ENCODE measurements at places on chromosomes 13 and 19. TPM values are rescaled to one million over a fixed set of nuclear protein-coding genes. Genes with fewer than 3 reads are reported as not detected.

- DNase-seq = no peak
Observed at GRCh38 chr13:112882555-112883024, 86.4 kb upstream of the MCF2L start.

- DNase-seq = no peak
Observed at GRCh38 chr13:70339738-70340137, 231.5 kb upstream of the KLHL1 start.

GRCh38 chr13:66508153-66508909 lies 721.8 kb downstream of the PCDH9 start:
- no peak for DNase-seq

TLE5 gene
- 147 TPM for total RNA-seq

CDX2 gene
- not detected for total RNA-seq

DNA sequence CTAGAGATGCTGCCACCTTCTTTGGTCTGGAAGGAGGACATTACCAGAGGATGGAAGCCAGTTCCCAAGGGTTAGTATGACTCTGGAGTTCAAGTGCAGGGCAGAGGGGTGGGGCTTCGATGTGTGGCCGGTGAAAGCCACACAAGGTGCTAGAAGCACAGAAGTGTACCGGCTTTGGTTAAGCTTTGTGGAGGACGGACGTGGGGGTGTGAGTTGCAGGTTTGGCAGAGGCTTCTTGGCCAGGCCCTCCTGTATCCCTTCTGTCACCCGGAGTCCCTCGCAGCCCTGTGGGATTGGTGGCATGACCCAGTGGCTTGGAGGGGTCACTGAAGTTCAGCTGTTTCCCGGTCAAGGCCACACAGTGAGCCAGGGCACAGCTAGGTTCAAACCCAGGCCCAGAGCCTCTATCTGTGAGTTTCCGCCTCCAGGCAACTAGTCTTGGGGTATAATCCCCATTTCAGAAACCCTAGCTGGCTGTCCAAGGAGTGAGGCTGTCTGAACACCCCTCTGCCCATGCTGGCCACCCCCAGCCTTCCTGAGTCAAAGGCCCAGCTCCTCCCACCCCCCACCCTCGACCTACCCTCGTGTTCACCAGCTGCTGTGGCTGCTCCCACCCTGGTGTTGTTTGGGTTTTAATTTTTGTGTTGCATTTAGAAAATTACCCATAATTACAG lies 4.6 kb upstream of the SSBP4 start:
- DNase-seq = peak; percentile 69

DNA sequence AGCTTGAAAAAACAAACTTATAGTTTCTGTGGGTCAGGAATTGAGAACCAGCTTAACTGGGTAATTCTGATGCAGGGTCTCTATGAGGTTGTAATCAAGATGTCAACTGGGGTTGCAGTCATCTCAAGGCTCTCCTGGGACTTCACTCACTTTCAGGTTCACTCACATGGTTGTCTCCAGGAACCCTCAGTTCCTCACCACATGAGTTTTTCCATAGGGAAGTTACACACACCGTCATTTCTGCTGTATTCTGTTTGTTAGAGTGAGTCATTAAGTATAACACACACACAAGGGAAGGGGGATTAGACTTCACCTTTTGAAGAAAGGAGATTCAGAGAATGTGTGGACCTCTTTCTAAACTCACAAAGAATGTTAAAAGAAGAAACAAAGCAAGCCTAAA lies 34.9 kb upstream of the MLNR start:
- no peak for DNase-seq

DNA sequence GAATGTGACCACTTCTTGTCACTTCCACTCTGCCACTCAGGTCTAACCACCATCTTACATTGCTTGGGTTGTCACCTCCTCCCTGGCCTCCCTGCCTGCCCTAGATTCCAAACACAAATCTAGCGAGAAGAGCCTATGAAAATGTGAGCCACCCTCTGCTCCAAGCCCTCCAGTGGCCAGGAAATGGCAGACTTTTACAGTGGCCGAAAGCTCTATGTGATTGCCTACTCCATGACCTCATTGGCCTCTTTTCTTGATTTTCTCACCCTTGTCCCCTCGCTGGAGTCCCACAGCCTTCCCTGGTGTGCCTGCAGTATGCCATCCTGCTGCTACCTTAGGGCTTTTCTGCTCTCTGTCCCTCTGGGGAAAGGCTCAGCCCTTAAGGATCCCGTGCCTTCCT lies 84.2 kb downstream of the LRCH1 start:
- no peak for DNase-seq

FCER2 gene
- total RNA-seq = not detected

DNA sequence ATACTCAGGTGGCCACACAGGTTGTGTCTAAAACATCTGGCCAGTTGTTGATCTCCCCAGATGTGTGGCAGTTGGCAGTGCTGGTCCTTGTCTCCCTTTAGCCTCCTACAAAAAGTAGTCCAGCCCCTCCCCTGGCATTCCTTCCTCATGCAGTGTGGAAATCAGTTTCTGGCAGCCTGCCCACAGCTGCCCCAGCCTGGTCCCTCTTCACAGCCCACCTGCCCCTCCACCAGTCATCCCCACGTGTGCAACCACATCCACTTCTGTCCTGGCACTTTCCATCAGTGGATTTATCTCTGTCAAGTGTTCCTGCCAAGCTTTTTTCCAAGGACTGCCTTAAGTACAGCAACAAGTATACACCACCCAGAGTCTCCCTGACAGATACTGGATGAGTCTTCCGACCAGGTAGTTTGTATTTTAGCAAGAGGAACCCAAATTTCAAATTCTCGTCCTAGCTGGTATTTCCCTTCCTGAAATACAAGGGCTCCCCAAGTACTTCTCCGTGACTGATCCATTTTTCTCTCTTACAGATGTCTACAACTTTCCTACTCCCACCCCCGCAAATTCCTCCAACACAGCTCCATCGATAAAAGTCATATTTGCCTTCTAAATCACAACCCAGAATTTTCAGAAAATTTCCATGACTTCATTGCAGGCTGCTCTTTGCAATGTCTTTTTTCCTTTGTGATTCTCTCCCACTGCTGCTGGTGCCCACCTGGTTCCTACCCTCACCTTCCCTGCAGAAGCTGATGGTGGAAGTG lies 313.5 kb downstream of the FOXO1 start:
- DNase-seq = no peak

NOTCH3 gene
- 1.0 TPM for total RNA-seq

DNA sequence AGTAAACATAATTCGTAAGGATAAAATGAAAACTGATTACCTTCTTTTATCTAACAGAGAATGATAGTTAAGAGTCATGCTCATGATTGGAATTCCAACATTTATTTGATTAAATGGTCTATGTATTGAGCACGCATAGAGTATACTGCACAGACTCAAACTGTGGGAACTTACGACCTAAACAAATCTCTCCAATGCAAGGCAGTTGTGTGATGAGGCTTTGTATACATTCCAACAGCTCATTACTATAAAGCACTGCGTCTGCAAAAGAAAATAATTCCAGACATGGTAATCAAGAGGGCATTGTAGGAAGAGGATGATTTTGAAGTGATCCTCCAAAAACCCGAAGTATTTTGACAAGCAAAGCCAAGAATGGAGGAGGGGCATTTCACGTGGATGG lies 169.5 kb downstream of the NUFIP1 start:
- no peak for DNase-seq

DNA sequence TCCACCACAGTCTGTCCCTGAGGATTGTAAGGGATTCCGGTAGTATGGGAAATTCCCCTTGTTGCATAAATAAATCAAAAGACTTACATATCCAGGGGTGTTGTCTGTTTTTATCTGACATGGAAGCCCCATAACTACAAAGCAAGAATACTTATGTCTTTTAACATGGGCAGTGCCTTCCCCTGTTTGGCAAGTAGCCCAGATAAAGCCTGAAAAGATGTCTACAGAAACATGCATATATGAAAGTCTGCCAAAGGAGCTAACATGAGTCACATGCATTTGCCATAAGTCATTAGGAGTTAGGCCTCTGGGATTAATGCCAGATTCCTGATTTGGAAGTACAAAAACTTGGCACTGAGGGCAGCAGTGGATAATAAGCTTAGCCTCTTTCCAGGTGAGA lies 62.1 kb downstream of the ZNF737 start:
- DNase-seq = no peak

ZFR2 gene
- 2.3 TPM for total RNA-seq

SPATA13 gene
- total RNA-seq = 14.6 TPM

GRCh38 chr13:25946321-25946720 lies 105.5 kb downstream of the SHISA2 start:
- no peak for DNase-seq

- DNase-seq = no peak
Observed at GRCh38 chr19:16327911-16328823, 3.5 kb downstream of the KLF2 start.

- peak; percentile 27 for DNase-seq
Observed at GRCh38 chr13:103287659-103288058, 221.4 kb upstream of the SLC10A2 start.

GRCh38 chr13:74868049-74868448 lies 613.9 kb downstream of the TBC1D4 start:
- no peak for DNase-seq

DNA sequence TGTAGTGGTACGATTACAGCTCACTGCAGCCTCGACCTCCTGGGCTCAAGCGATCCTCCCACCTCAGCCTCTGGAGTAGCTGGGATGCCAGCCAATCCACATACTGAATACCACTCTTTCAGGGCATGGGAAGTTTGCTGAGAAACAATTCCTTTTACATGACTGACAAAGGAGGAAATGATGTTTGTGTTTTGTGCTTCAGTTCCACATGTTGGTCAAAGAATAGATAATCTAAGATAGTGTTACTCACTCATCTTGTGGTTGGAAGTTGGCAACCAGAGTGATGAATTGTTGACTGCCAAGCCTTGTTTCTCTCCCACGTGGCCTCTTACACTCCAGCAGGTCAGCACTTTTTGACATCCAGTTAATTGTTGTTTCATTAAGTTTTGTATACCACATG lies 7.6 kb downstream of the MBD3L2B start:
- DNase-seq = peak; percentile 93

CDC42EP5 gene
- 9.5 TPM for total RNA-seq

SCEL gene
- total RNA-seq = 0.29 TPM

DNA sequence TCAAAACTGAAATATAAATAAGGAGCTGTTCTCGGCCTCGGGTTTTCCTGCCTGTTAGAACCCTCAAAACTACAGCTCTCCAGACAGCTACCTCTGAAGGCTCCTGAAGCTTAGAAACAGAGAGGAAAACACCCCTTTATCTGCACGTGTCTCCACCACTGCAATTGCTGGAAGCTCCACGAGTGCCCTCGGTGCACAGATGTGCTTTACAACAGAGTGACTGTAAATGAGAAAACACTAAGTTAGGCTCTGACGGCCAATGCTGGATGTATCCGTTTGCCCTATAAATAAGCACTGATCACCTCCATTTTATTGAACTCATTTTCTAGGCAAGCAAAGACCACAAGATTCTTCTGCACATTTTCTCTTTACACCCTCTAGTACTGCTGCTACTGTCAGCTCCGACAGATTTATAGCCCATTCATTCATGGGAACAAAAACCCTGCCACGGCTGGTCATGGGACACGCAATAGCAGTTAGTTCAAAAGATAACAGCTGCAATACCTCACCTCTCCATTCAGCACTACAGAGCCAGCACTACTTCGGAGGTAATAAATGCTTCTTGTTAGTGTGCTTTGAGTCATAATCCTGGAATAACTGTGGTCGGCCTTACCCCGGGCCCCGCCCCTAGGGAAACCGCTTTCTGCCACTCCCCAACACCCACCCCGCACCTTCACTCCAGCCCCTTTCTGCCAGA lies 241.1 kb upstream of the ZNF507 start:
- DNase-seq = peak; percentile 91

- no peak for DNase-seq
Observed at GRCh38 chr19:45592366-45592765, 7.8 kb upstream of the OPA3 start.

PSPC1 gene
- 87.7 TPM for total RNA-seq

- DNase-seq = no peak
Observed at GRCh38 chr19:18856385-18857126, 24.8 kb downstream of the UPF1 start.

DNA sequence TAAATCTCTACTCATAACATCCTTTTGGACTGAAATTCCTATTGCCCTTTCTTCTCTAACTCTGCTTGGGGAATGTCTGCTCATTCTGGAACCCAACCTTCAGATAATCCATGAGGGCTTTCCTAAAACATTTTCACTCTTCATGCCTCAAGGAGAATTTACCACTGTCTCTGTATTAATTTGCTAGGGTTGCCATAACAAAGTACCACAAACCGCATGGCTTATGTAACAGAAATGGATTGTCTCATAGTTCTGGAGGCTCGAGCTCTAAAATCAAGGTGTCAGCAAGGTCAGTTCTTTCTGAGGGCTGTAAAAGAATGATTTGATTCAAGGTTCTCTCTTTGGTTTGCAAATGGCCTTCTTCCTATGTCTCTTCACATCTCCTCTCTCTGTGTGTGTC lies 209.7 kb downstream of the LACC1 start:
- no peak for DNase-seq

ZNF530 gene
- total RNA-seq = 7.5 TPM

AZU1 gene
- not detected for total RNA-seq

SIGLEC10 gene
- total RNA-seq = not detected

- no peak for DNase-seq
Observed at GRCh38 chr13:110121422-110122083, 185.4 kb downstream of the COL4A1 start.

DNA sequence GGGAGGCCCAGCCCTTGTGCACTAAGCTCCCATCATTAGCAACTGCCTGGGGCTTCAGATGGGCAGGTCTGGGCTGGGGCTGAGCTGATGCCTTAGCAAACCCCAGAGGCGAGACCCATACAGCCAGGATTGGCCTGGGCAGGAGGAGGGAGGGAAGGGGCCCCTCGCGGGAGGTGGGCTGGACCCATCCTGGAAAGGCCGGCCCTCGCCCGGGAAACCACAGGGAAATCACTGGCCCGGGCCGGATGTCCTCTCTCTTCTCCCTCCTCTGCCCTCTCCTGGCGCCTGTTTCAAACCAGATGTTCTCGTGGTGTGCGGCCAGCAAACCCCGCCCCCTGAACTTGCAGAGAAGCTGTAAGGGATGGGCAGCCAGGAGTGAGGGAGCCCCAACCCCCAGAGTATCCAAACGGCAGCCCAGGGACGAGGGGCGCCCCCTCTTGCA lies 43.1 kb downstream of the TMEM255B start:
- DNase-seq = peak; percentile 83

GRCh38 chr13:42334329-42334706 lies 62.4 kb downstream of the AKAP11 start:
- DNase-seq = no peak

DNA sequence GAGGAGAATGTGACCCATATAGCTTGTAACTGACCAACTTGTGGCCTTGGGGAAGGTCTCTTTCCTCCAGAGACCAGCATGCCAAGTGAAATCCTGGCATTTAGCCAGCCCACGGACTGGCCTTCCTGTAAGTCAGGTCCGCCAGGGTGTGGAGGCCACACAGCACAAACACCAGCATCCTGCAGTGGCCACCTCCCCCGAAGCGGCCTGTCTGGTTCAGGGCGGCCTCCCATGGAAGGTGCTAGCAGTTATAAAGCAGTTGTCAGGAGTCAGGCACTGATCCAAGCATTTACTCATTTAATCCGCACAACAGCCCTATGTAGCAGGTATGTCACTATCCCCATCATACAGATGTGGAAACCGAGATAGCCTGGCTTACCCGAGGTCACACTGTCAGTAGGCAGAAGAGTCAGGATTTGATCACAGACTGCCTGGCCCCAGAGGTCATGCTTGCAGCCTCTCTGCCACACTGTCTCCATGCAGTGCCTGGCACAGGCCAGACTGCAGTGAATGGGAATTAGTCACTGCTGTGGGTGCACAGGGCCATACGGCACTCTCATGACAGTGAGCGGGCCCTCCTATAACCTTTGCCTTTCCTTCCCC lies 36.7 kb downstream of the CAPN12 start:
- no peak for DNase-seq

- DNase-seq = peak; percentile 93
Observed at GRCh38 chr19:1239796-1240737, 1.5 kb upstream of the ATP5F1D start.

BEST2 gene
- total RNA-seq = not detected

- DNase-seq = no peak
Observed at GRCh38 chr19:45147835-45148676, 12.7 kb downstream of the NKPD1 start.

Measured in Daoy (cell line).